ENCODE measurements at places on chromosomes 5 and 9.

DNA sequence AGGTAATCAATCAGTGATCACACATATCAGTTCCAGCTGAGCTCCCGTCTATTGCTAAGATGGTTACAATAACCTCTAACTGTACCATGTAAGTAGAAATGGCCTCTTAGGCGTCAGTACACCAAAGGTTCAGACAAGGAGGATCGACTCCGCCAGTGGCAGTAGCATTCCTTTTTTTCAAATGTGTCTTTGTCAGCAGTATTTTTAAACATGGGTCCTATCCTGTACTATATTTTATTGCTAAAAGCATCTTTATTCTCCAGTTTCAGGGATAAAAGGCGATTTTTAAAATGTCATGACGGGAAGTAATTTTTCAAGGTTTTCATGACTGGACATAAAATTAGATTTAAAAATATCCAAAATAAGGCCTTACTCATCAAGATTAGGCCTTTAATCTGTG, 64.8 kb upstream of the TBCA start:
- DNase-seq, result no peak

- peak; percentile 39 for DNase-seq
Observed at GRCh38 chr5:130526708-130527107, 622.4 kb downstream of the CHSY3 start.

DNA sequence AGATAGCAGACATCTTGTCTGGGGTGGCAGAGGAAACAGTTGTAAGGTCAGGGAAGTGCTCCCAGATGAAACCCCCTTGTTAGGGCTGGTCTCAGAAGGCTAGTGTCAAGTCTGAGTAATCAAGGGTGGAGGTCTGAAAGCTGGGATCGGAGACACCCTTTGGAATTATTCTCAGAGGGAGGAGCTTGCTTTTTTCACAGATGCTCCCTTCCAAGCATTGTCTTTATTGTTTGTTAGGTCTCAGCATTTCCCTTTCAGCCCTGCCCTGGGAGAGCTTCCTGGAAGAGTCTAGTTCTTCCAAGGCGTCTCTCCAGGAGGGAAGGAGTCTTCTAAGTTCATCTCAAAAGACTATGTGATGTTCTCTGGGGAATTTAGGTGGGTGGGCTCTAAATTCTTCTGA, 3.2 kb downstream of the TEK start:
- DNase-seq, result no peak

DNA sequence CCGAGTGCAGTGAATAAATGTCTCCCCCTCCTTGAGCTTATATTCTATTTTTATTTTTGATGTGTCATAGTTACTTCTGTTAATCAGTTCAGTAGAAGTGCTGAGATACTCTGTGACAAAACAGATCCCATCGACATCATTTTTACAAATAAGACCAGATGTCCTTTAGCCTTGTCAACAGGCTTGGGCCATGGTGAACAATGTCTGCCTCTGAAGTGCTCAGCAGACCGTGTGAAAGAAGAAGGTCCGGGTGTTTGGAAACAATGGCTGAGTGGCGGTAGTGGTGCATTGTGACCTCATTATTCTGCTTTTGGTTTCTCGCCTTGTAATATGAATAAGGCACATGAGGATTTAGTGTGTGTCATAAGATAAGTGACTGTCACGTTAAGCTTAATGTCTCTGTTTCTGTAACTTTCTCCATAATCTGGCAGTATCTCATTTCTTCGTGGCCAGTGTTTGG, 71.2 kb downstream of the SYK start:
- DNase-seq, result no peak

DNA sequence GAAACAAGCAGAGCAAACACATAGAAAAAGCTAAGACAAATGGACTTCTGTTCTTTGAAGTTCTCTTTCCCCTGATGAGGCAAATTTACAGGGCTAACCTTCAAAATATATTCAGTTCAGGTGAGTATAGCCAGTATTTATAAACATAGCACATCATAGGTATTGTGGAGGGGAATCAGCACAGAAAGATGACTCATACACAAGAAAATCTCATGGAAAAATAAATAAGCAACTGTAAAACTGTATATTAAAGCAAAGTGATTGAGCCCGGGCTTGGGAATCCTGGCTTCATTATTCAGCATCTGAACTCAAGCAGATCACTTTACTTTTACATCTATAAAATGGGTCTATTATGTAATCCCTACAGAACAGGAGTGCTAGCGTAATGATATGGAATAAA, 173.5 kb upstream of the PAPPA start:
- DNase-seq, result no peak

DNA sequence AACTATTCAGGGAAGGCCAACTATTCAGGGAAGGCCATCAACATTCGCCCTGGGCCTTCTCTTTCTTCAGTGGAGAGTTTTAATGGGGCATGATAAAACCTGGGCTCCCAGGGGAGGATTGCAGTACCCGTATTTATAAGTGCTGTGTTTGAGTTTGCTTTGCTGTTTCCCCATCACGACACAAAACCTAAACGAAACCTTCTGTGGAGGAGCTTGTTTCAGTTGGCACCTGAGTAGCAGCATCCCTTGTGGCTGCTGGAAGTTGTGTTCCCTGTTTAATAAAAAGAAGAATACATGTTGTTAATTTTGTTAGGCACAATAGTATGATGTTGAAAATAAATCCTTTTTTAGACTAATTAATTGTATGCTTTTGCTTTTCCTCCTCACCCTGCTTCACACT, 8.3 kb downstream of the WDR31 start:
- no peak for DNase-seq

DNA sequence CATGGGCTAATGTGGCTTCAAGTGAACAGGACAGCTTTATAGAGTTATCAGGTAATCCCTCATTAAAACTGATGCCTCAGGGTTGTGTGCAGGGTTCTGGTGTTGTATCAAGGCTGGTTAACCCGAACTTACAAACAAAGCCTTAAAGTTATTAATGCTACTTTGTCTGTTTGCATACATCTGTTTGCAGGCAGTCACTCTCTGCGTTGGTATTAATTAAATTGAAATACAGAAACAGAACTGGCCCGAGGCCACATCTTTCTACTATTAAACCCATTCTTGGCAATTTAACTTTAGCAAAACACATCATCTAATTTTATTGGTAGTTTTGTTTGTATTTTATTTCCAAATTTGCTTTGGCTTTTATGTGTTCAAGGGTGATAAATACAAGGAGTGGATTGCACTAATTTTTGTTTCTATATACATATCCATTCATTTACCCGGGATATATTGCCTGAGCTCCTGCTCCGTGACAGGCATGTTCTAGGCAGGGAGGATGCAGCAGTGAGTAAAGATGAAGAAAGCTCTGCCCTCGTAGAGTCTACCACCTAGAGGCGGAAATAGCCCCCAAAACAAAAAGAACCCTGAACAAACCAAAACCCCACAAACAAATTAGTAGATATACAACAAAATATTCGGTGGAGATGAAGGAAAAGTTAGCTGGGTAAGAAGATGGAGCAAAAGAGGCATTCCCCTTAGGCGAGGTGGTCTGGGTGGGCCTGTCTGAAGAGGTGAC, 164.2 kb downstream of the MACROH2A1 start:
- DNase-seq, result no peak

DNA sequence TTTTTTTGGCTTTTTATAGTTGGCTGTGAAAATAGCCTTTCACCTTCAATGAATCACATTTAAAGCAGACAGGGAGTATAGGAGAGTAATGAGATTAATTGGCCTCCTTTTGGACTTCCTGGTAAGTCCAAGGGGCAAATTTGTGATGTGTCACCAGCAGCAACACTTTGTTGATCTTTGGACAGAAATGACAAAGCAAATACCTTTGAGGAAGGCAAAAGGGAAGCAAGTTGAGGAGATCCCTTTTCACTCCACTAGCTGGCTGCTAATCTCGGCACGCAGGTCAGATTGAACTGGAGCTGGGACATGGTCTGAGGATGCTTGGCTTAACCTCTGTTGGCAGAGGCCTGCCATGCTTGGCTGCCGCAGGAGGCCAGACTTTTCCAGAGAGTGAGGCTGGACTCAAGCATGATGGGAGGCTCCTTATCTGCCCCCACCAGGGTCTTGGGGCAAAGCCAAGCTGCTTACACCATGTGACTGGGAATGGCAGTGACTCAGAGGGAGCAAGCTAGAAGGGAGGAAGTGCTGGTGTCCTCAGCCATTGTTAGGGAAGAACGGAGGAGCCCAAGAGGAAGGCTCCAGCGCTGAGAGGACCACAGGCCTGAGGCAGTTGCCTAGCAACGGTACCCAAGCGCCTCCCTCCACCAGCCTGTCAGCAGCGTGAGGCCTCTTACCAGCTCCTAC, 174.5 kb upstream of the MAP1B start:
- DNase-seq, result peak; percentile 77

DNA sequence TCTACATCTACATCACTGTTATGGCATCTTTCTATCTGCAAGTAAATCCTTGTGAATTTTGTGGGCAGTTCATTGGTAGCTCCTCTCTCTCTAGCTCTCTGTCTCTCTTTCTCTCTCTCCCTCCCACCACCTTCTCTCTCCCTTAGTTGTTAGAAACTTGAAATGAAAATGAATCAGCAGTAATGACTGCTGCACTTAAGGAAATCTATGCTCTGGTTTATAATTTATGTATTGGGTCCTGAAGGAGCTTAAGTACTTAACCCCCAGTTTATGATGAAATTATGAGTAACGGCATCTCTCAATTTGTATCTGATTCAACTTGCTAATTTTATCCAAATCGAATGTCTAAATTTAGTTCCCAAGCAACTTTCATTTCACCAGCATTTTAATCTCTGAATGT, 52.0 kb upstream of the PTGER4 start:
- peak; percentile 8 for DNase-seq

- no peak for DNase-seq
Observed at GRCh38 chr9:33080534-33080933, 4.1 kb upstream of the SMU1 start.

- DNase-seq, result no peak
Observed at GRCh38 chr9:89676281-89676680, 71.5 kb downstream of the GADD45G start.

- DNase-seq, result no peak
Observed at GRCh38 chr9:94948567-94949235, 222.2 kb downstream of the AOPEP start.

- no peak for DNase-seq
Observed at GRCh38 chr5:167309941-167310517, 981.4 kb upstream of the WWC1 start.

DNA sequence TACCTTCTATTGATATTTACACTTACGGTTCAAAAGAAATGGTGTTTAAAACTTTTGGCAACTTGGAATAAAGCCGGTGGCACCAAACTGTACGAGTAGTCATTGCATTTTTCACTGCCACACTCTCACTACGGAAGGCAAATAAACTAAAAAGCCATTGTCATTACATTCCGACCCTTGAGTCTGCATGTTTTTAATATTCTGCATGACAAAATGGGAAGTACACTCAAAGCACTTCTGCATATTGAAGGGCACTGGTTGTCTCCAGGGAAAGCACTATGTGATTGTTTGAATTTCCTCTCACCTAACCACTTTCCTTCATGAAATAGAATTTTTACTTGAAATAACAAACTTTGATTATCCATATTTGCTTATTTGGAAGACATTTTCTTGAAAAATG, 426.3 kb downstream of the CETN3 start:
- DNase-seq, result no peak

DNA sequence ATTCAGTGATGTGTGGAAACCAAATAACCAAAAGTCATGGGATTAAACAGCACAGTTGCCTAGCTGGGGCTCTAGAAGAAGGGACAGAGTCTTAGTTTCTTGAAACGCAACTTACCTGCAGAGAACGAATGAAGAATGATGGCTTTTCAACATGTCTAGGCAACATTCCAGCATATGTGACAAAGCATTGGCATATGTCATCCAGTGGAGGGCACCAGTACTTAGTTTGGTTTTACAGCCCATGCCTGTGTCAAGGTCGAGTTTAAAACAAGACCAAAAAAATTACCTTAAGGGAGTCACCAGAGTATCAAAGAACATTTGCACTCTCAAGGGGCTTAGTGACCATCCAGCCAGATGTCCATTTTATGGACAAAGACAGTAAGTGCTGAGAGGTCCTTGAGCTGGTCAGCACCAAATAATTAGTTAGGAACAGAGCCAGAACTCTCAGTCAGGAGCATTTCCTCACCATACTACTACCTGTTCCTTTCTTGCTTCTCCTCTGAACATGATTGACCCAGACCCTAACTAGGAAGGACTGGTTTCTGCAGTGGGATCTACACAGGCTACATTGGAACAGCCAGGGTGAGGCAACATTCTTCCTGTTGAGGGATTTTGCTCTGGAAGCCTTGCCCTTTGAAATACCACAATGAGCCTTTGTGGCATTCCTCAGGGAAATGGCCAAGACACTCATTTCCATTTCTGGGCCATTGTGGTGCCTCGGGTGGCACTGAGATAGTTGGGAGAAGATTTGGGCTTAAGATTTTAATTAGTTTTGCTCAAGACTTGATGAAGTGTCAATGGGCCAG, 75.4 kb upstream of the ANKH start:
- DNase-seq, result no peak

DNA sequence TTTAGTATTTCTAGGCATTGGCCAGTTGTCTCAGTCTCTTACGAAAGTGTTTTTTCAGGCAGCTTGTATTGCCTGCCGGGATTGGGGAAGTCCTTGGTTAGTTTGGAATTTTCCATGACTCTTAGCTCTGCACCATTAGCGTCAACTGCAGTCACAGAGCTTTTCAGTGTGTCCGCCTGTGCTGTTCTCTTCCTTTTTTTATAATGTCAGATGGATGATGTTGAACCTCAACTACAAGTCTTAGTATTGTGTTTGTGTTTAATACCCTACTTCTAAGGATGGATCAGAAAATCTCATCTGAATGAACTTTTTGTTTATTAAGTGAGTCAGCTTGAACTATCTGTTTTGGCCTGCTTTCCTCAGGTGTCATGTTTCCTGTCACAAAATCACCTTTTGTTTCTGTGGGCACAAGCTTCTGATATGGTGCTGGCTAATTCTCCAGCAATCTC, 33.1 kb downstream of the ATP6V0E1 start:
- peak; percentile 84 for DNase-seq

- DNase-seq, result no peak
Observed at GRCh38 chr5:15243301-15244020, 256.5 kb upstream of the FBXL7 start.

Measured in PC-9 (cell line).